CD4-positive, alpha-beta T cell treated with Interleukin-21 for 1 hour (primary cell): ENCODE measurements at places on chromosomes 13 and 19.

GRCh38 chr13:30412346-30412745 is 9.9 kb upstream of the UBE2L5 start:
- DNase-seq: no peak

GRCh38 chr19:29318581-29318980 is 105.6 kb upstream of the UQCRFS1 start:
- no peak for DNase-seq

DNA sequence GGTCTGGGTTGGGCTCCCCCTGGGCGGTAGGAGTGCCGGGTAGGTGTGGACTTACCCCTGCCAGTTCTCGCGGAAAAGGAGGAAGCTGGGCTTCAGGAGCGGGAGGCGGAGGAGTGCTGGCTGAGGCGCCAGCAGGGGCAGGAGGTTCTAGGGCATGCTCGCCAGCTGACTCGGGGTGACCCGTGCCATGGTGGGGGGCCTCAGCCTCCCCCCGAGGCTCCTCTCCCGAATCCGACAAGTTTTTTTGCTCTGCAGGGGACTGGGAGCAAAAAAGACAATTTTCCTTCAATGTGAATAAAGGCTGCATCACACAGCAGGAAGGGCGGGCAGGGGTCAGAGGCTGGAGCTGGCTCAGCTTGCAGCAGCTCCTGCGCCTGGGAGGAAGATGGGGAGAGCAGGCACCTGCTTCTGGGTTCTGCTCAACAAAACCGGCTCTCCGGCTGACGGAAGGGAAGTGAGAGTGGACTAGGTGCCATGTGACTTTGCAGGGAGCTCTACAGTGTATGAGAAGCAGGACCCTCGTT is 26.5 kb downstream of the RANBP3 start:
- DNase-seq: no peak

DNA sequence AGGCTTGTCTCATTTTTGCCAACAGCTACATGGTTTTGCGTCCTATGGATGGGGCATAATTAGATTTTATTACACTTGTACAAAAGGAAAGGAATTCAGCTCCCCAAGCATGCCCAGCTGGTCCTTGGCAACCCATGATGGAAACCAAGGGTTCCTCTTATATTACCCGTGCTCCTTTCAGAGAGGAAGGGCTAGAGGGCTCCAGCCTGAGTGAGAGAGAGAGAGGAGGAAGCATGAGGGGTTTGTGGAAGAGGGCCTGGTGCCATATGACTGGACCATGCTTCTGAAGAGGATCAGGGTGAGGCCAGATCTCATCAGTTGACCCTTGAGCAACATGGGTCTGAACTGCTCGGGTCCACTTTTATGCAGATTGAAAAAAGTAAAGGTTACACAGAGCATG is 3.5 kb upstream of the RPS9 start:
- no peak for DNase-seq

DNA sequence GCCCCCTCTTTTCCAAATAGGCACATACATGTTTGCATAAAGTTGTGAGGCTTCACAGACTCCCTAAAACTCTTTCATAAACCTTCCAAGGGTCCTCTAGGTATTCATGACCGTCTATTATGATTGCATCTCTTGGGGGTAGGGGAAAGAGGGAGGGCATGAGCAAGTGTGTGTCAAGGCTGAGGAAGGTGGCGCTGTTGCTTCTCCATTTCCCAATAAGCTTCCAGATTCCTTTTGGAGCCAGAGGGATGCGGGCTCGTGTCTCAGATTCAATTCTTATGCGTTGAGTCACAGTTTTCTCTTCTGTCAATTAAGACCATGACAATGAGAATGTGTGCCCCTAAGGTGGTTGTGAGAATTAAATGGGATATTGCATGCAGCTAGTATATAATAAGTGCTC is 51.0 kb upstream of the CYP2A7 start:
- no peak for DNase-seq

DNA sequence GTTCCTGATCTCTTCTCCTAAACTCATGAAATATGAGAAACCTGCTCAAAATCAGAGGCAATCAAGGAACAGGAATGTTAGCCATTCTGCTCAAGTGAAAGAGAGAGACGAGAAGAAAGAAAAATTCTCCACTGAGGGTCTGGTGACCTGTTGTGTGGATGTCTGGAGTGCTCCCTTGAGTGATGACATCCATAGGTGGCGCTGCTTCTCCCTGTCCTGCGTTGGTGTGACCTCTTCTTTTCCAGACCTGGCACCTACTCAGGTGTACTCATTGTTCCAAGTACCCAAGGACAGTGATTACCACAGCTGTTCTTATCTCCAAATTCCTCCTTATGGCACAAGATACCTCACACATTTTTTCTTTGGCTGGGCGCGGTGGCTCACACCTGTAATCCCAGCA is 4.0 kb downstream of the ZNF223 start:
- no peak for DNase-seq

DNA sequence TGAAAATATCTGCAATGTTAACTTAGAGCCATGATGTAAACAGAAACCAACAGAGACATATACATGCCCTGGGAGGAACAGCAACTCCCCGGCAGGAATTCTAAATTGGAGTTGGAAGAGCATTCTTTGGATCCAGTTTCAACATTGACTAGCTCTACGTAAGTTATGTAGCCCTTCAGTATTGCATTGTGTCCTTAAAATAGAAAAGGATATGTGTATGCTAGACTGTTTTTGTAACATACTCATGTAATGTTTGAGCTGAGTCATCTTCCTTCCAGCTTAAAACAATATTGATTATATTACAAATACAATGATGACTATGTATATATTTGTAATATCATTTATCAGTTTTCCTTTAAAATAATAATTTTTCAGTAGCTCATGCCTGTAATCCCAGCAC is 1422.2 kb upstream of the PCDH20 start:
- no peak for DNase-seq

- no peak for DNase-seq
These were observed 72.8 kb downstream of the EFNB2 start for GRCh38 chr13:106462710-106463109.

GRCh38 chr13:25231517-25231916 is 55.8 kb downstream of the MTMR6 start:
- DNase-seq: no peak

DNA sequence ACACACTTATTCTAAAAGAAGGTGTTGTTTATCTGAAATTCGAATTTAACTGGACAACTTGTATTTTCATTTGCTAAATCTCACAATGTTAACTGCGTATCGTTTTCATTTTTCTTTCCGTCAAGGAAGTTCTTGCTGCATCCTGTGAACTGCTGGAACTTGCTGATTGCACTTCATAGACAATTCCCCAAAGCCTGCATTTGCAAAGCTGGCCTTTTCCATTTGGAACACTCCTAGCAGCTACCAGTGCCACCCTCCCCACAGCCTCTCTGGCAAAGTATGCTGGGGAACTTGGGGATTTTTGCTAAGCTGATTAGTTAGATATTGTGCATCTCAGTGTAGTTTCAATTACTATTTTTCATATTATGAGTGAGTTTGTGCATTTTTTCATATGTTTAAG is 20.4 kb upstream of the ARGLU1 start:
- no peak for DNase-seq

DNA sequence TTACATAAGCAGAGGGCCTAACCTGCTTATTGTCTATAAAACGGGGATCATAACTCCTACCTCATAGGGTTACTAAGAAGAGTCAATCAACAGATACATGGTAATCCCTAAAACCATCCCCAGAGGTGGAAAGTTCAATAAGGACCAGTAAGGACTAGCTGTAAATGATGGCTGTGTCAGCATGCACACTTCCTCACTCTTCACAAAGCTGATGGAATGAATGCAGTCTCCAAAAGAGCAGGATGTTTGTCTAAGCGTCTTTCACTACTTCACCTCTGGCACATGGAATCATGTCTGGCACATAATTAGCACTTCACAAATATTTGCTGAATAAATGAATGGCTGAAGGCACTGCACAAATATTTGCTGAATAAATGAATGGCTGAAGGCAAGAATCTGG is 134.2 kb downstream of the MIPEP start:
- no peak for DNase-seq

DNA sequence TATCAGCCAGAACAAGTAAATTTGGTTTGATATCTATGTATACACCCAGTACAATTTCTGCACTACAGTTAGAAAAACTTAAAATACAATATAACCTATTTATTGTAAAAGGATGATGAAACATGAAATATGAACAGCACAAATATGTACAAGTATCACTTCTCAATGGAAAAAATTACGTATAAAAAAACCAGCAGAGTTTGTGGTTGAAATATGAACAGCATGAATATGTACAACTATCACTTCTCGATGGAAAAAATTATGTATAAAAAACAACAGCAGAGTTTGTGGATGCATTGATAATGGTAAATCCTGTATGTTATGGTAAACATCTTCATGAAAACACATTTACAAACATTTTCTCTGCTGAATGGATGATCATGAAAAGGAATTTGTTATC is 32.4 kb upstream of the CEACAM21 start:
- no peak for DNase-seq

GRCh38 chr19:9953802-9954542 is 17.7 kb upstream of the OLFM2 start:
- no peak for DNase-seq

DNA sequence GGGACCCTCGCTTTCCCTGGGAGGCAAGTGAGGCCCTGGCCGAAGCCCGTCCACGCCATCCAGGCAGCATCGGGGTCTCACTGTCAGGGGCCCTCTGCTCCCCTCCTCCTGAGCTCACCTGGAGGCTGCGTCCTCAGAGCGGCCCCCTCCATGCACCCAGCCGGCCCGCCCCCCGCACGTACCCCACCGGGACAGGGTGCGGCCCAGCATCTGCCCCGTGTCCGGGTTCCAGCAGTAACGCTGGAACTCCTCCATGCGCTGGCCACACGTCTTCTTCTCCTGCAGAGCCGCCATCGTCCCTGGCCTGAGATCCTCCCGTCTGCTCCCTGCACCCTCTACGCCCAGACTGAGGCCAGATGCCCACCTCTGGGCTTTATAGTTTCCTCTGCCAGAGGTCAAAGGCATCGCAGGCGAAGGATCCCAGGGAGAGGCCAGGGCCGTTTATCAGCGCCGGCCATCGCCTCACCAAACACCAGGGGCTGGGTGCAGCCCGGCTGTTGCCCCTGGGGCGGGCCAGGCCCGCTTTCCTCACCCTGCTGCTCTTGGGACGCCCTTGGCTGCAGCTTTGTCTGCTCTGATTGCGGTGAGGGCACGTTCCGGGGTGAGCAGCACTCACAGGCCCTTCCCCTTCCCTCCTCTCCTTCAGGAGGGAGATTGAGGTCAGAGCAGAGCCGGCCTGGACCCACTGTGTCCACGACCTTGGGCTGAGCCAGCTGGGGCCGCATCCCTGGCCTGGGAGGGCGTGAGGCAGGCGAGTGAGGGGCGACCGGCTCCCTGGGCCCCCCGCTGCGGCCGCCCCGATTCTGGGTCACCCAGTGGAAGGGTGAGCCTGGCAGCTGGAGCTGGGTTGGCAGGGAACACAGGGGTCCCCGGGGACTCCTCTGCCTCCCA is at the start of gene ATP4B:
TSS of gene ATP4B (minus strand) at position 348 of the 891 bp plus-strand sequence. CDS start at position 294, 54 bp downstream.
- no peak for DNase-seq

DNA sequence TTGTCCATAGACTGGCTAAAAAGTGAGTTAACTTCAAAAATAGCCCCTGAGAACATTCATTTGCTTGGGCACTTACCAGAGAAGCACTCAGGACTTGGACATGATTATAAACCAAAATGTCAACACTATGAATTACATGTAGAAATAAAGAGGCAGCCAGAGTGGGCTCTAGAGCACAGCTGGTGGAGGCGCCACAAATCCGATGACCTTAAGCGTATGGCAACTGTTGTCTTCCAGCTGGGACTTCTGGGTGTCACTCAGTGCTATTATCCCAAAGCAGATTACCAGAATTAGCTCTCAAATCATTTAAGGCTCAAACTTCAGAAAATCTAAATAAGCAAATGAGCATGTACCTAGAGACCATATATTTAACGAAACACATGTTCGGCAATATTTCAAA is 1255.5 kb upstream of the SLC10A2 start:
- DNase-seq: no peak

DNA sequence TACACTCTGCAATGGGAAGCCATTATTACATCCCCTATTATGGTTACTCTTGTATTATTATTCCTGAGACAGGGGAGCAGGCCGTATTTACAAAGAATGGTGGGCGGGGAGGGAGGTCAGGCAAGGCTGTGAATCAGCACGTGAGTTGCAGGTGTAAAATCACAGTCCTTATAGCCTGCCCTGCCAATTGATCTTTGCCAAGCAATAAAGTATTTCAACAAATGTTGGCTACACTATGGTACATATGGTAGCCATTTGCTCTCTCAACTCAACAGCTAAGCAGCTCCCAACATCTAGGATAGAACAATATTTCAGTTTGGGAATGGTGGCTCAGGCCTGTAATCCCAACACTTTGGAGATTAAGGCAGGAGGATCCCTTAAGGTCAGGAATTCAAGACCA is 12.1 kb downstream of the EPS15L1 start:
- DNase-seq: no peak

DNA sequence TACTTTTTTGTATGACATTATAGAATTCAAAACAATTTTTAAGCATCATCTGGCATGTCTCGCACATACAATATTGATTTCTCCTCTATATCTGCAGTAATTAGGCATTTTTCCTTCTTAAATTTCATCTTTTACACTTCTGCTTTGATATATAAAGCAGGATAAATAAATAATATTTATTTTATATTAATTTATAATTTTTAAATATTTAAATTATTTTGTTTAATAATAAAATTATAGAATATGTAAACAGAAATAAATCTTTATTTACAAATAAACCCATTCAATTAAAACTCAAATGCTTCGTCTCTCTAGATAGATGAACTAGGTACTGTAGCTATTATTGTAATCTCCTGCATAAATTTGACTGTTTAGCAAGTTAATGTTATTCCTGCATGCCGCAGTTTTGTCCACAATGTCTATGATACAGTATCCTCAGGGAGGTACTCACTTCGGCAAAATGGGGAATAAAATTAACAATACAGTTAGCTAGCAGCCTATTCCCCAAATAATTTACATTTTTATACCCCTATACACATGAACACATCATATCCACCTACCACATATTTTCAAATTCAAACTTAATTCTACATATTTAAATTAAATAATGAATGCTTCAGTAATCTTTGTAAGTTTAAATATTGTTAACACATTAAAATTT is 473.6 kb upstream of the SLC10A2 start:
- DNase-seq: no peak

DNA sequence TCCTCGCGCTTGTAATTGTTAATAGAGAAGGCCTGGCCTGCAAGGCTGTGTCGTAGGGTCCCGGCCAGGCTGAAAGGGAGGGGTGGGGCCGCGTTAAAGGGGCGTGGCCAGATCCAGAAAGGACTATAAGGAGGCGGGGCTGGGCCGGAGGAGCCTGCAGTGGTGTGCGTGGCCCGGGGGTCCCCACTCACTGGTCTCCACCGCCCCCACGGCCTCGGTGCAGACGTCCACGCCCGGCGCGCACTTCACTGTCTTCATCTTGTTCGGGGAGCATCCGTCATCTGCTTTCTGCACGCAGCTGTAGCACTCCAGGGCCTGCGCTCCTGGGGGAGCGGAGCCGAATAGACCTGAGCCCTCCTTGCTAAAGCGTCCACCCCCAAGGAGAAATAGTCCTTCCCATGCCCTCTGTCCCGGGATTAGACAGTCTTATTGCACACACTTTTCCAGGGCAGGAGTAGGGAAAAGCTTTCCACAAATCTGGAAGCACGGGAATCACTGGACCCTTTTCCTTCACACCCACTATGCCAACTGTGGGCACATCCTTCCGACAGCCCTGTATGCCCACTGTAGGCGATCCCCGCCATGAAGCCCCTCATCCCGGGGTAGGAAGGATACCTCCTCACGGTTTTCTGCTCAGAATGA is 1.2 kb downstream of the LYPD3 start:
- DNase-seq: no peak

GRCh38 chr13:108924134-108924533 is 294.7 kb downstream of the MYO16 start:
- no peak for DNase-seq
